Thoracic aorta (tissue), 2 donors: ENCODE measurements at places on chromosomes 5 and 9.

- DNase-seq = no peak
Observed at GRCh38 chr5:175123542-175123941, 320.4 kb downstream of the DRD1 start.

GRCh38 chr9:98925956-98926355 is 17.8 kb upstream of the COL15A1 start:
- DNase-seq = no peak

GRCh38 chr9:79567671-79568098 is 4.1 kb upstream of the TLE4 start:
- no peak for DNase-seq

- no peak for DNase-seq
Observed at GRCh38 chr5:146731909-146732659, 146.5 kb downstream of the PPP2R2B start.

DNA sequence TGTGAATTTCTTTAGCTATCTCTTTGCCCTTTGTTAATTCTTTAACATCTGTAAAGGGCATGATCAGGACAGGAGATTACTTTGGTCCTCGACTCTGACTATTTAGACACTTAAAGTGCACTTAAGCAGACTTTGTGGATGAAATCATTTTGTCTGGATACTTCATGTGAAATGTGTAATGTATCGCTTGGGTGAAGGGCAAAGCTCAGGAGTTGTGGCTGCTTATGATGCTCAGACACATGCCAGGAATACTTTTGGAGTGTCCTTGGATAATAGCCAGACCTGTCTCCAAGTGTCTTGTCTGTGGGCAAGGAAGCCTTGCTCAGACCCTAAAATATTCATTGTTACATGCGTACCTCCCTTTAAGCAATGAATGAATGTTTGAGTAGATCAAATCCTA is 87.8 kb downstream of the RAI14 start:
- DNase-seq = no peak

- no peak for DNase-seq
Observed at GRCh38 chr5:57753446-57753845, 270.8 kb upstream of the ACTBL2 start.

- no peak for DNase-seq
Observed at GRCh38 chr9:20702570-20702969, 18.5 kb downstream of the FOCAD start.

GRCh38 chr5:112192866-112193265 is 226.2 kb downstream of the EPB41L4A start:
- DNase-seq = no peak

GRCh38 chr5:50655067-50655809 is 11.2 kb upstream of the PARP8 start:
- no peak for DNase-seq

GRCh38 chr5:158382473-158382872 is 523.5 kb upstream of the CLINT1 start:
- peak; percentile 69 for DNase-seq

GRCh38 chr5:159130871-159131270 is 31.2 kb upstream of the EBF1 start:
- DNase-seq = no peak

GRCh38 chr5:41097642-41098041 is 26.5 kb upstream of the MROH2B start:
- no peak for DNase-seq

- DNase-seq = no peak
Observed at GRCh38 chr9:77291714-77292113, 114.4 kb downstream of the VPS13A start.

GRCh38 chr5:92504346-92504745 is 1076.7 kb downstream of the NR2F1-AS1 start:
- no peak for DNase-seq

GRCh38 chr5:114101153-114101552 is 260.7 kb upstream of the KCNN2 start:
- no peak for DNase-seq

DNA sequence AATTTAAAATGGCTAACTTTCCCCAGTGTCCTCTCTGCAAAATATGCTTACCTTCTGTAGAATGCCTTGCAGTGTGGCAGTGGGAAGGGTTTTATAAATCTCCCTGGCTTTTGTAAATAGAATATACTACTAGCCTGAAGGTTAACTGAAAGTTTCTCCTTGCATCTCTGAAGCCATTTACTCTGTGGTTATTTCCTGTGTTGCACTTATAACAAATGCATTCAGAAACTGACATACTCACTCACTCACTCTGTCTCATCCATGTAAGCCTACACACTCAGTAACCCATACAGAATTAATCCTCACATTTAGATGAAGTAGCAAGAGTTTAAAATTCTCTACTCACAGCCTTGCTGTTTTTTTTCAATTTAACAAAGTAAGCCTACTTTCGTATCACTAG is 87.1 kb upstream of the SH3GL2 start:
- DNase-seq = no peak

DNA sequence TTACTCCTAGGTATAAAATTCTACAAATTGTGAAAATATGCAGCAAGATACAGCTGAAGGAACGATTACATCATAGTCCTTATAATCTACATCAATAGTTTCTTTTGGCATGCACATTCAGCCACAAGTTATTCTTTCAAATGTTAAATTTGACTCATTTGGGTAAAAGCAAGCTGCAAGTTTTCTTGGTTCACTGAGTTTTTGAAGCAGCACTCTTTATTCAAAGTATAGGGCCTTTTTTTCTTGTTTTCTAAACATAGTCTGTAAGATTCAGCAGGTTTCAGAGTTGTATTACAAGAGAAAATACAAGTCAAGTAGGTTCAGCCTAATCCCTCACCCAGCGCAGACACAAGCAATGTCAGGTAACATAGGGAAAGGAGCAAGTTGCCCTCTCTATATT is 981.5 kb downstream of the PTPRD start:
- no peak for DNase-seq

GRCh38 chr9:136255166-136255538 is 9.5 kb upstream of the QSOX2 start:
- DNase-seq = no peak

DNA sequence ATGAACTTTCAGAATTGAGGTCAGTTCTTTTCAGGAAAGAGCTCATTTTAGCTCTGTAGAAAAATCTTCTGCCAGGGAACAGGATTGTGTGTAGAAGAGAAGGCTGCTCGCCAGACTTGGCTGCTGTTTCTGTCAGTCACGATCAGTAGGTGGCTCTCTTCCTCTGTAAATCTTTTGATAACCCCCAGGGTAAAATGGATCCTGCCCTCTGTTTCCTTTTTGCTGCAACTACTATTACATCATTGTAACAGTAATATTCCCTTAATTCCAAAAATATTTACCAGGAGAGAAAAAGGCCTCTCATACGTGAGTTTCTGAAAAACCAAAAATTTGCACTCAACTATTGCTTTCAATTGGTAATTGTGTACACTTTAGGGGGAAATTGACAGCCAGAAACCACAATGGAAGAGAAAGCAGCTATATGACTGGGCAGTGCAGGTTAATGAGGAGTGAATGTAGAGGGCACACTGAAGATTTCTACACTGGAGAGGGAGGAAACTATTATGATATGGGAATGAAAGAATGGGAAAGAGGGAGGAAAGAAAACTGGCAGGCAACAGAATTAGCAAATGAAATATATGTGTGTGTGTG is 12.3 kb downstream of the IFNA21 start:
- DNase-seq = no peak

- DNase-seq = no peak
Observed at GRCh38 chr5:167871091-167871490, 420.4 kb upstream of the WWC1 start.

GRCh38 chr5:148163345-148163744 is 5.0 kb upstream of the SPINK14 start:
- no peak for DNase-seq

DNA sequence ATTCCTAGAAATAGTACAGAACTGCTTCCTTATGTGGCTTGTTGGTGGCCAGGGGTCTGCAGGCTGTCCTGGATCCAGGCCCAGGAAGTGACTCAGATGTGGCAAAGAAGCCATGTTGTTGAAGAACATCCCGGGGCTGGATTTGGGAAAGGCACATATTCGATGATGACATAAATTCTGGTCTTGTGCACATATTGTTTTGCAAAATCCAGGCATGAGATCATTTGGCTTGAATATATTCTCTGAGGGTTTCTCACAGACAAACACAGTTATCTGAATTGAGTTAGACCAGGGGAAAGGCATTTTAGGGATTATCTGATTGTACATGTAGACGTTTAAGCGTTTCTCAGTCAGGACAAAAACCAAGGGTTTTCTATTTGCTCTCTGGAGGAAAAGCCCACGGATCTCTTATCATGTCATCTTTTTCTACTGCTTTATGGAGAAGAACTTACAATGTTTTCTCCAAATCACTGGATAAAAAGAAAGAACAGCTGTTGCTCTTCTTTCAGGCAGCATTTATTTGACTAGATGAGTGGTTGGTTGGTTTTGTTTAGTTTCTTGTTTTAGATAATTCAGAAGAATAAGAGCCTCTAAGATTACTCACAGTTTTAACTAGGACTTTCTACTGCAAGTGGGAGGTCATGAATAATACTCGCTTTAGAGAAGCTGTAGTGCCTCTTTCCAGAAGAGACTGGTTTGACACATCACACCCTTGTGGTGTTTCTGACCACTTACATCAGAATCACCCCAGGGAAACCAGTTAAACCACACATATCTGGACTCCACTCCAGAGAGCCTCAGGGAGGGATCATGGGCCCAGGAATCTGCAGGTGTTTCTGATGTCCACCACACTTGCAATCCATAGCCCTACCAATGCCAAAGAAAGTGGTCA is 29.5 kb upstream of the LHFPL2 start:
- DNase-seq = peak; percentile 27

GRCh38 chr5:125584140-125584520 is 837.7 kb upstream of the ZNF608 start:
- DNase-seq = no peak

DNA sequence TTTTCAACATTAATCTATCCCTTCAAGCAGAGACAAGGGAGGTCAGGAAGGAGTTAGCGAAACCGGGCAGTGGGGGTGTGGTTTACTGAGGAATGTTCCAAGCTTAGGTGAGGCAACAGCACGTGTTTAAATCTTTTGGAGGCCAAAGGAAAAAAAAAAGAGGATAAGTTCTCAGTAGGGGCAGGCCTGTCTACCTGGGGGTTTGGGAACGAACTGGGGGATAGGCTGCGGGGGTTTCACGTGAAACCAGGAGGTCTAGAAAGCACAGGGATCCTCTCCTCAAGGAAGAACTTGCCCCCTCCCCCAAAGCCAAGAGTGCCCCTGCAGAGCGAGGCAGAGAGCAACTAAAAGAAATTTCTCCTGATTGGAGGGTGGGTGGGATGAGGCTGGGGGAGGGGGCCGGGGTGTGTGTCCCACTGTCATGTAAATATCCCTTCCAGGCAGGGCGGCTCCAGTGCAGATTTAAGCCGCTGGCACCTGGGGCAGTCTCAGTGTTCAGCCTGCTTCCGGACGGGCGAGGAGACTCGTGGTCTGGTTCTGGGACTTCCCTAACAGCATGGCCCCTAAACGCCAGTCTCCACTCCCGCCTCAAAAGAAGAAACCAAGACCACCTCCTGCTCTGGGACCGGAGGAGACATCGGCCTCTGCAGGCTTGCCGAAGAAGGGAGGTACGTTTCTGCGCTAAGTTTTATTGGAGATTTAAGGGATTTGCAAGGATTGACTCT is 5.5 kb upstream of the SET start:
- no peak for DNase-seq

- no peak for DNase-seq
Observed at GRCh38 chr5:138712791-138713190, 40.4 kb upstream of the CTNNA1 start.

DNA sequence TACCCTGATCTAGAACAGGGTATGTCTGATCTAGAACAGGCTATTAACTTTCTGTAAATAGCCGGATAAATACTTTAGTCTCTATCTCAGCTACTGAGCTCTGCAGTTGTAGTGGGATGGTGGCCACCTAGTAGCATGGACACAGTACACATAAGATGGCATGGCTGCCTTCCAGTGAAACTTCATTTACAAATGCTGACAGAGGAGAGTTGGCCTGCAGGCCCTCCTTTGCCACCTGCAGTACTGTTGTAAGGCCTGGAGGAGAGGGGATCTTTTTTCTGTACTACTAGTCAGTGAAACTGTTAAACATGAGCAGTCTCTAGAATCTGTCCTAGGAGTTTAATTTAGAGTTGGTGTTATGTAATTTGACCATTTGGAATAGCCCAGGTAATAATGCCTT is 86.0 kb downstream of the TRIO start:
- DNase-seq = no peak

DNA sequence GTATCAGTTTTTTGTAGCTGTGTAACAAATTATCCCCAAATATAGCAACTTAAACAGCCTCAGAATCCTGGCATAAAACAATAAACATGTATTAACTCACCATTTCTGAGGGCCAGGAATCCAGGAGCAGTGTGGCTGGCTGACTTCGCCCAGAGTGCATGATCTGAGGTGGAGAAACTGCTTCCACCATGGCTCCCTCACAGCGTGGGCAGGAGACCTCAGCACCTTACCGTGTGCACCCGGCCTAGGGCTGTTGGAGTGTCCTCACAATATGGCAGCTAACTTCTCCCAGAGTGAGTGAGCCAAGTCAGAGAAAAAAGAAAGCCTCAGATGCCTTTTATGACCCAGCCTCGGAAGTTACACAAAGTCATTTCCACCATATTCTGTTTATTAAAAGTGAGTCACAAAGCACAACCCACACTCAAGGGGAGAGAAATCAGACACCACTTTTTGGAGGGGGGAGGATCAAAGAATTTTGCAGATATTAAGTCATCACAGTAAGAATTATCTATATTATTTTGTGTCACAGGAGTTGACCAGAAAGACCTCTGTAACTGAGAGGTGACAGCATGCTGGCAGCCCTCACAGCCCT is 59.6 kb downstream of the TSTD2 start:
- no peak for DNase-seq

DNA sequence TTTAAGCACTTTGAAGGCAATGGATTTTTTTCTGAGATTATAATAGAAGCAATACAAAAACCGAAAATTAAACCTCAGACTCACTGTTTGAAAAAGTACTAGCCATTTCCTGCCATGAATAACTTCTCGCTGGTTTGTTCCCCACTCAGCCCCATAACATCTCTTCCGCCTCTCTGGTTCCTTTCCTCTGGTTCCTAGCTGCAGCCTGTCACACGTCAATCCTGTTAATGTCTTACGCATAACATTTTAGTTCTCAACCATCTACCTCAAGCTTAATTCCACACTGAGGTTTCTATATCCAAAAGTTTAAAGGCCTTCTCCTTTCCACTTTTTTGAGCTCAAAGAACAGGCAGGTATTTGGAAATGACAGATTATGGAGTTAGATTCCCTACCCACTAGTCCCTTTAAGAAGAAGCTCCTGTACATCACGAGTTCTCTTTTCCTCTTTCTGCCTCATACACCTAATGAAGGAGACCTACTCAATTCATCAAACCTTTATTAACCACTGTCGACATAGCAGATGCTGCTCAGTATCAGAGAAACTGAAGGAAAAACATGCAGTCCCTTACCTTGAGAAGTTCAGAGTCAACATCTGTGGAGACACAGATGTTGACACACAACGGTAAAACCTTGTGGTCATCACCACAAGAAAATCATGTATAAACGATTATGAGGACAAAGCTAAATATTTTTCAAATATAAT is 243.0 kb upstream of the PTGER4 start:
- no peak for DNase-seq

GRCh38 chr5:72167804-72168203 is 60.5 kb downstream of the MAP1B start:
- no peak for DNase-seq

GRCh38 chr5:554284-554988 is 30.2 kb upstream of the SLC9A3 start:
- DNase-seq = no peak

GRCh38 chr5:179771311-179771895 is 22.4 kb upstream of the LTC4S start:
- no peak for DNase-seq
